Right renal cortex interstitium (tissue), 3 donors: ENCODE measurements at places on chromosomes 4 and X.

- no peak for DNase-seq
These were observed 38.9 kb downstream of the KIT start for GRCh38 chr4:54696649-54697048.

GRCh38 chr4:126727461-126727860 is 905.3 kb upstream of the INTU start:
- DNase-seq: no peak

DNA sequence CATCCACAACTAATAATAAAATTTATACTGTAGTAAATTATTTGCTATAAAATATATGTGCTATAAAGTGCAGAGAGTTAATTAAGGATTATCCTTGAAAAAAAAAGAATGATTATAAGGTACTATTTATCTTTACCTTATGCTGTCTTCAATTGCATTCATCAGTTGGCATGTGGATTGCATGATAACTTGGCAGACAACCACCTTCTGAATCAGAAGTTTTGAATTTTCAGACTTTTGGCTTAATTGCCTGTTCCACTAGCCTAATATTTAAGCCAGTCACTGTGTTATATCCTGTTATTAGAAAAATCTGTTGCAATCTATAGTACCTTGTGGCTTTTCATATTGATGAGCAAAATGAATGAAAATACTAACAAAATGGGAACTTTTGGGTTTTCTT is 1040.3 kb upstream of the PCDH10 start:
- DNase-seq: no peak

DNA sequence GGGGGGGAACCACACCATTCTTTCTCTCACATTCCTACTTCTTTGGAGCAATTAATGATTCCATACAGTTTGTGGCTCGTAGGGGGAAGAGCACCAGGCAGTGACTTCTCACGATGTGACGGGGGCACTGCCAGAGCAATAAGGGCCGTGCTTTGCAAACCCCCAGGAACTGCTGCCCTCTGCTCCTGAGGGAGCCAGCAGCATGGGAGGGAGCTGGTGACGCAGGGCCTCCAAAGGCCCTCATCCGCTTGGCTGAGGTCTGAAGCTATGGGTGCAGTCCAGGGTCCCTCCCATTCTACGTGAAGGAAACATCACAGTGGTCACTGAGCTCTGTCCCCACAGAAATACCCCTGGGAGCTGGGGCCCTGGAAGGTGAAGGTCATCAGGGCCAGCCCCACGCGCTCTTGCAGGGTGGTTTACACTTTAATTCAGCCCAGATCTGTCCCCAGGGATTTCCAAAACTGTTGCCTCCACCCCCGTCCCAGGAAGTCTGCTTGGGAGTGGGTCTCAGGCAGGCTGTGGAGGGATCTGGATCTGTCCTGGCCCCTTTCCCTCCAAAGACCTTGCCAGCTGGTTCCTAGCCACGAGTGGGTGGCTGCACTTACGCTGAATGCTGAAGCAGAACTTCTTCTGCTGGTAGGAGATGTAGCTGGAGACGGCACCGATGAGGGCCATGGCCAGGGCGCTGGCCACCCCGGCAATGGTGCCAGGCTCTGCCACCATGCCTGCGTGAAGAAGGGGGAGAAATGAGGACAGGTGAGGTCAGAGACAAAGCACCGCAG is 82.6 kb downstream of the MTMR1 start:
- DNase-seq: no peak

GRCh38 chr4:93320356-93320755 is 508.2 kb upstream of the ATOH1 start:
- DNase-seq: no peak

DNA sequence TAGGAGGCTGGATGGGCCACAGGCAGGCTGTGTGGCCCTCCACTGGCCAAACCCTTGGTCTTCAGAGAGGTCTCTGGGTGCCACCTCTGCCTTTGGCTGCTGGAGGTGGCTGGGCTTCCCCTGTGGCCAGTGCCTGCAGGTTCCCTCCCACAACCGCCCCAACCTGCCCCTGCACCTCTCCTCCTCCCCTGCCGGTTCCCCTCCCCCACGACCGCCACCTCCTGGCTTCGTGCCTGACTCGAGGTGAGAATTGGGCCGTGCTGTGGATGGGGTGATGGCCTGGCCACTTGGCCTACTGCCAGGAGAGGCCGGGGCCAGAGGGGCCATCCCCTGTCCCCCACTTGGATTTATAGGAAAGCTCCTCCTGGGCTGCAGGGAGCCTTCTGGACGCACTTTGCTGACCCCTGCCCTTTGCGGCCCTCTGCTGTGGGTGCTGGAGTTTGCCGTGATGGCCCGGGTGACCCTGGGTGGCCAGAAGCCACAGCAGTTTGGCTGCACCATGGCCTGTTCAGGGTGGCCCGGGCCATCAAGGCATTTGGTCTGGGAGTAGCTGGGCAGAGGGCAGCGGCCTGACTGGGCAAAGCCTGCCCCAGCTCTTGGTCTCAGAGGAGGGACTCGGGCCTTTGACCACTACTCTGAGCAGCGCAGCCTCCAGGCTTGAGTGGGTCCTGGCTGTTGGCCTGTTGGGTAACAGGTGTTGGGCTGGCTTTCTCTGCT is 3.8 kb downstream of the NAT8L start:
- no peak for DNase-seq

GRCh38 chr4:108372681-108373080 is 203.9 kb upstream of the LEF1 start:
- no peak for DNase-seq

DNA sequence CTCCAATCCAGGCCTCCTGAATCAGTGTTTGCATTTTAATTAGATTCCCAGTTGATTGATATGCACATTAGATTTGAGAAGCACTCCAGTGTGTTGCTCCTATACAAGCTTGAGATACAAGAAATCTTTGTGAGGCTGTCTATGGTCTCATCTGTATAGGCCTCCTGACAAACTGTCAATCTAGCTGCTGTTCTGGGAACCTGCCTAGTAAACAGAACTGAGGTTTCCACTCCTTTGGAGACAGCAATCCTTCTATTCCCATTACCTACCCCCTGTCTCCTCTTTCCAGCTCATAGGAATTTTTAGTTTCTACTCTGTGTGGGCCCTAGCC is 306.1 kb upstream of the EMCN start:
- no peak for DNase-seq
